Activated naive CD4-positive, alpha-beta T cell treated with Interleukin-2 at 50 U/mL for 16 hours (primary cell): ENCODE measurements at places on chromosomes 16 and 17.
A peak's percentile ranks its signal among the peaks of the same experiment; 100 is the strongest.

GRCh38 chr17:28384281-28385036 is 13.0 kb downstream of the SARM1 start:
- peak; percentile 69 for DNase-seq

- DNase-seq: no peak
Observed at GRCh38 chr17:11122908-11123307, 118.1 kb upstream of the SHISA6 start.

DNA sequence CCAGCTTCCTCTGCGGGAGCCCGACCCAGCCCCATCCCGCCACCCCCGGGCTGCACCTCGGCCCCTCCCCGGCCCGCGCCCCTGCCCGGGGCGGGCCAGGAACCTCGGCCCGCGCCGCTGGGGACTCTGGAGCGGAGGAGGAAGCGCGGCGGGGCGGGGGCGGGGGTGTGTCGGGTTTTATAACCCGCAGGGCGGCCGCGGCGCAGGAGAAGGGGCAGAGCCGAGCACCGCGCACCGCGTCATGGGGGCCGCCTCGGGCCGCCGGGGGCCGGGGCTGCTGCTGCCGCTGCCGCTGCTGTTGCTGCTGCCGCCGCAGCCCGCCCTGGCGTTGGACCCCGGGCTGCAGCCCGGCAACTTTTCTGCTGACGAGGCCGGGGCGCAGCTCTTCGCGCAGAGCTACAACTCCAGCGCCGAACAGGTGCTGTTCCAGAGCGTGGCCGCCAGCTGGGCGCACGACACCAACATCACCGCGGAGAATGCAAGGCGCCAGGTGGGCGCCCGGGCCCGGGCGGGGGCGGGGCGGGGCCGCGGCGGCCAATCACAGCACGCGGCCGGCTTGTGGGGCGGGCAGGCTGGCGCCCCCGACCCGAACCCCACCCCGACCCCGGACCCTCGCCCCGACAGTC is at the start of gene ACE:
Gene ACE, plus strand, starts transcription at position 208 of the 626 bp plus-strand sequence. Its CDS starts 34 bp downstream, at position 242.
- peak; percentile 51 for DNase-seq

GRCh38 chr16:35146031-35146710 is 1686.8 kb downstream of the TP53TG3F start:
- no peak for DNase-seq

GRCh38 chr16:473046-474043 is 47.9 kb downstream of the RAB11FIP3 start:
- DNase-seq: no peak

GRCh38 chr17:76296889-76297288 is 11.2 kb downstream of the QRICH2 start:
- no peak for DNase-seq

DNA sequence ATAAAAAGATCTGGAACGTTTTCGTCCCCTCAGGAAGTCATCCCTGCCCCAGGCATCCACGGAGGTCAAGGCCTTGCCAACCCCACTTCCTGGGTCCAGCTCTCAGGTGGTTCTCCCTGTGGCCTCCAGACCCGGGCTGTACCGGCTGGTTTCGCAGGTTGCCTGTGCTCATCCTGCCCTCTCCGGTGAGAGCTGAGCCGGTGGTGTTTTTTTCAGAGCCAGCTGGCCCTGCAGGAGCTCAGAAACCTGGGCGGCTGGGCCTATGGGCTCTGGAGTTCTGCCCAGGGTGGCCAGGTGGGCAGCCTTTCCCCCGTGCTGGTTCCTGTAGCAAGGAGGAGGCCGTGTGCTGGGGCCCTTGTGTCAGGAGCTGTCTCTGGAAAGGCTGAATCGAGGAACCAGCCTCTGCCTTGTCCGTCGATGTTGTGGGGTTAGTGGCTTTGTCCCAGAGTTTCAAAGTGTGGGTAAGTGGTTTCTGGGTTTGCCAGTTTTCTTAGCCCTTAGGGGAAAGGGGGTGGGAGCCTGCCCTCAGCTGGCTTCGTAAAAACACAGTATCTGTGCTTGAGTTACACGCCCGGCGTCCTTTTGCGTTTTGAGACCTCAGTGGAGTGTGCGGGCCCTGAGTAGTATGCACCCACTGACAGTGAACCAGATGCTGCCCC is 23.6 kb downstream of the C16orf90 start:
- DNase-seq: no peak

GRCh38 chr17:68195667-68196393 is 52.0 kb upstream of the AMZ2 start:
- peak; percentile 26 for DNase-seq

DNA sequence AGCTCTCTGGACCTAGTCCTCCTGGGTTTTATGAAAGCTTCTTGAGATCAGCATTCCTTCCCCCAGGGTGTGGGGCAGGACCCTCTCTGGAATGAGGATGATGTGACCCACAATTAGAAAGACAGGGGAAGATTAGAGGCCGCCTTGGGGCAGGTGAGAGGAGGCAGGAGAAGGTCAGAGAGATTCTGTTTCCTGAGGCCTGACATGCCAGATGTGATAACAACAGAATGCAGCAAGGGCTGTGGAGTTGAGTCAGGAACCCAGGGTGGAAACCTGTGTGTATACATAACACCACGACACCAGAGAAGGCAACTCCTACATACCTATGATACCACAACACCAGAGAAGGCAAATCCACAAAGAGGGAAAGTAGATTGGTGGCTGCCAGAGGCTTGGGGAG is 5.4 kb upstream of the SLC5A10 start:
- DNase-seq: no peak

- DNase-seq: no peak
Observed at GRCh38 chr17:78963378-78963777, 16.3 kb downstream of the LGALS3BP start.

DNA sequence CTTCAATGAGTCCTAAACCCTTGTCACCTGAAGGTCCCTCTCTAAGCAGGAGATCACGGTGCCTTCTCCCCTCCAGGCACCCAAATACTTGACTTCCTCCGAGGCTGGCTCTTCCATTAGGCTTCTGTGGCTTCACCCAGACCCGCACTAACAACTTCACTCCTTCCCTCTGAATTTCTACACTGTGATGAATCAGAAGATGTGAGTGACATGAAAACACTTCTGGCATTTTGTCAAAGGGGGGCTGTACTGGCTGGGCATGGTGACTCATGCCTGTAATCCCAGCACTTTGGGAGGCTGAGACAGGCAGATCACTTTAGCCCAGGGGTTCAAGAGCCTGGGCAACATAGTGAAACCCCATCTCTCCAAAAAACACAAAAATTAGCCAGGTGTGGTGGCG is 72.6 kb upstream of the CNEP1R1 start:
- no peak for DNase-seq

GRCh38 chr17:1231456-1231855 is 38.8 kb upstream of the BHLHA9 start:
- no peak for DNase-seq

- no peak for DNase-seq
Observed at GRCh38 chr17:61398721-61399130, 917 bp upstream of the TBX2 start.

- DNase-seq: no peak
Observed at GRCh38 chr17:55340686-55341085, 75.9 kb downstream of the HLF start.

GRCh38 chr17:75553295-75554110 is 28.0 kb downstream of the LLGL2 start:
- no peak for DNase-seq

GRCh38 chr16:70688246-70688742 is 2.4 kb upstream of the MTSS2 start:
- no peak for DNase-seq

DNA sequence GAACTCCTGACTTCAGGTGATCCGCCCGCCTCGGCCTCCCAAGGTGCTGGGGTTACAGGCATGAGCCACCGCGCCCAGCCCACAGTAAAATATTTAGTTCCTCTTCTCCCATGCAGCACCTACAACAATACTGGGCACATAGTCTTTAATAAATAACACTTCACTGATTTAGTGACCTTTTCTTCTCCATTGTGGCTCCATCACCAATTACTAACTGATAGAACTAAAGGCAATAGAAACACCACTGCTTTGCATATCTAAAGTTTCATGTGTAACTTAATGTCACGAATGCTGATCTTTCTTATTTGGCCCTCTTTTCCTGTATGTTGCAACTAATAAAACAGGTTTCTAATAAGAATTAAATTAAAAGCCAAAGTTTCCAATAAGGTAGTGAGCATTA is 38.9 kb downstream of the TRIM37 start:
- no peak for DNase-seq

GRCh38 chr16:56948234-56948633 is 13.5 kb upstream of the CETP start:
- no peak for DNase-seq

- no peak for DNase-seq
Observed at GRCh38 chr17:13055131-13055530, 37.3 kb upstream of the ELAC2 start.

DNA sequence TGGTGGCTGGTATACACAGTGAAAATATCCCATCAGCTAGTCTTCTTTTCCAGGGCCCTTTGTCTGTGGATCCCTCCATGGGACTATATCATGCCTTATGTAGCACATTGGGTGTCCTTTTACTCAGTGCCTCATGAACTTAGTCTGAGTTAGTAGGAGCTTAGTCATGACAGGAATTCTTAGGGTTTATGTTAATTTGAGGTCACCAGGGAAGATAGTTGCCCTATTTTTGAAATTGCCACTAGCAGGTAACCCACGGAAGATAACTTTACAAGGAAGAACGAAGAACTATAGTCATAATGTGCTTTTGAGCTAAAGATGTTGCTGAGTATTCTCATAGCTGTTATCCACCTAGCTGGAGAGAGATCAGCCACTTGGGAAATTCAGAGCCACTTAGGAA is 14.8 kb upstream of the PLK1 start:
- no peak for DNase-seq

GRCh38 chr16:16163571-16163970 is 59.7 kb downstream of the ABCC6 start:
- no peak for DNase-seq

DNA sequence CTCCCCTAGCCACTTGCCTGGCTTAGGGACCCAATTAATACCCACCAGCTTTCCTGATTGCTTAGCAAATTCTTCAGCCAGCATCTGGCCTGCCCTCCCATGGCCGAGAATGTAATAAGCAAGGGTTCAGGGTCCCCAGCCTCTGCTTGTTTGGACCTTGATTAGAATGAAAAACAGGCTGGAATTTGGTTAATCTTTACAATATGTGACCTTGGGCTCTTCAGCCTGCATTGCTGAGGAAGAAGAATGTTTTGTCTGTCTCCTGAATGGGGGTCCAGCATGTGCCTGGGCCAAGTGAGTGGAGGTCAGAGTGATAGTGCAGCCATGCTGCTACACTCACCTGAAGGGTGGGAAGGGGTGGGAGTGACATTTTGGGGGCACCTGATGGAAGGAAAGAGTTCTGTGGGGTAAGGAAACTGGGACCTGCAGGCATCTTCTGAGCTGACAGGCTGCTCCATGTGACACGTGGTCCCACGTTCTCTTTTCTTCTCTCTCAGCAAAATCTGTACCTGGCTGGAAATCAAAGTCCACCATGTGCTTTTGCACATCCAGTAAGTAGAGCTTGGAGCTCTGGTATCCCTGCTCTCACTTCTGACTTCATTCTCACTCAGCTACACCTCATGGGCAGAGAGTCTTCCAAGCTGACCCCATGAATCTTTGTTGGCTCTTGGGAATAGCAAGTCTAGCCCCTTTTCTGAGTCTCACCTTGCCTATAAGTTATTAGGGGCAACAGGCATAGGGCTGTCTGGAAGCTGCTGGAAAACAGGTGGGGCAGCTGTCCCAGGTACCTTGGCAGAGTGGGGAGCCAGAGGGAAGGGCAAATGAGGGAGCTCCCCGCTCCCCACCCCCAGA is 5.3 kb downstream of the TMEM106A start:
- no peak for DNase-seq

DNA sequence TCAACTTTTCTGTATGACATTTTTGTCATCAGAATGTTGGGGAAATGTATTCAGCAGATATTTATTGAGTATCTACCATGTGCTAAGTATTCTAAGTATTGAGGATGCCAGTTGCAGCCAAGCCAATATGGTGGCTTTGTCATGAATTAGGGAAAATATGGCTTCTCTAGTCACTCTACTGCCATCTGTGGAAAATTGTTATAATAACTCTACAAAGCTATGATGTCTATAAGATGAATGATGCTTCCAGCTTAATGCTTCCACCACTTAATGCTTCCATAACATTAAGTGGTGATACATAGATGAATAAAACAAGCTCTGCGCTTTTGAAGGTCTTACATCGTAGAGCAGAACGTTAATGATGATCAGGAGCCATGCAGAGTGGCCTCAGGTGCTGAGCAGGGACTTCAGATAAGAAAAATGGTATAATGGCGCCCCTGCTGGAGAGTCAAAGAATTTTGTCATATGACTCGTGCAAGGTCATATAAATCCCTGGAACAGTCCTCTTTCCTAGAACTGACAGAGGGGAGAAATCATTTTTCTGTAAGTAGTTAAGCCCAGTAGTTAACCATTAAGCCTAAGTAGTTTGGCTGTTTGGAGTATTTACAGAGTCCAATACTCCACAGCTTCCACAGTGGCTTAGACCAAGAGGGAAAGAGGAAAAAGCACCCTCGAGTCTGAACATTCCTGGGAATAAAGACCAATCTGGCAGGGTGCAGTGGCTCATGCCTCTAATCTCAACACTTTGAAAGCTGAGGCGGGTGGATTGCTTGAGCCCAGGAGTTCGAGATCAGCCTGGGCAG is 2.7 kb upstream of the TMIGD1 start:
- peak; percentile 58 for DNase-seq

- no peak for DNase-seq
Observed at GRCh38 chr17:48254896-48255295, 147.3 kb downstream of the SNX11 start.

GRCh38 chr16:82175627-82176026 is 5.6 kb upstream of the MPHOSPH6 start:
- no peak for DNase-seq

- DNase-seq: no peak
Observed at GRCh38 chr17:83036666-83037065, 42.7 kb upstream of the METRNL start.

DNA sequence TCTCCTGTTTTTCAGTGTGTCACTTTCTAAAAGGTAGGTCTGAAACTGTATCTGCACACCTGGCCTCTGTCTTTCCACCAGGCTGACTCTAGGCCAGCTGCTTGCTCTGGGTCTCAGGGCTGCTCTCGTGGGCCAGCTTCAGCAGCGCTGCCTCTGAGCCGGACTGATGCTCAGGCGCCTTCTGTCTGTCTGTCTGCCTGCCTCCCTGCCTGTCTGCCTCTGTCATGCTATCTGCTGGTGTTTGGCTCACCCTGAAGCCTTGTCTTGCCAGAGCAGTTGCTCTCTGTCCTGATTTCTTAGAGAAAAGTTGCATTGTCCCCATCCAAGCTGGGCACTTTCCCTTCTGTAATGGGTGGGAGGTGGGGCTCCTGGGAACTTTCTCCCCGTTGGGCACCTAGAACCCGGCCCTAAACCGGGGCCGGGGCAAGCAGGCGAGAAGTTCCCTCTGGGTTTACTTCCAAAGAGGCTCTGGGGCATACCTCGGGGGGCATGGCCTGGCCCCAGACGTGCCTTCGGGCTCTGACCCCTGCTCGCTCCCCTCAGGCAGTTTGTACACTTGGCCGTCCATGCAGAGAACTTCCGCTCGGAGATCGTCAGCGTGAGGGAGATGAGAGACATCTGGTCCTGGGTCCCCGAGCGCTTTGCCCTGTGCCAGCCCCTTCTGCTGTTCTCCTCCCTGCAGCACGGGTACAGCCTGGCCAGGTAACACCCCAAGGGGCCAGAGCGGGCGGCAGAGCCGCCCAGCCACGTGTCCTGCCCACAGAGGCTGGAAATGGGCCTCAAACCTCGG is 15.9 kb upstream of the ATP6V0C start:
- DNase-seq: no peak
